GM10248 (cell line): ENCODE measurements at places on chromosomes 5 and 9.

DNA sequence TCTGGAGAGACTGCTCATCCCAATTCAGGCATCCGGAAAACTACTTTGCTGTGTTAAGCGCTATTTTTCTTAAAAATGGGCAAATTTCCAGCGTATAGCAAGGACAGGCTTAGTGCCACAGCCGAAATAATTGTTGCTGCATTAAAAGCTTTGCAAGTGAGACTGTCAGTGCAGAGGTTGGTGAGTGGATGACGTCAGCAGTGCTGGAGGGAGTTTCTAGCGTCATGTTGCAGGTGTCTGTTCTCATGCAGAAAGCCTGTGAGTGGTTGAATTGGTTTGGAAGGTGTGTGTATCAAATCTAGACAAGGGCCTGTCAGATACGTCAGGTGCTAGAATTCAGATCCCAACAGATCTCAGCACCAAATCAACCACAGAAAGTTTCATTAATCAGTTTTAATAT is 204.4 kb downstream of the TRIO start:
- no peak for DNase-seq

- no peak for DNase-seq
Observed at GRCh38 chr5:133782736-133783135, 170.4 kb upstream of the FSTL4 start.

GRCh38 chr9:65404232-65405006 is 119.4 kb upstream of the FOXD4L5 start:
- no peak for DNase-seq

DNA sequence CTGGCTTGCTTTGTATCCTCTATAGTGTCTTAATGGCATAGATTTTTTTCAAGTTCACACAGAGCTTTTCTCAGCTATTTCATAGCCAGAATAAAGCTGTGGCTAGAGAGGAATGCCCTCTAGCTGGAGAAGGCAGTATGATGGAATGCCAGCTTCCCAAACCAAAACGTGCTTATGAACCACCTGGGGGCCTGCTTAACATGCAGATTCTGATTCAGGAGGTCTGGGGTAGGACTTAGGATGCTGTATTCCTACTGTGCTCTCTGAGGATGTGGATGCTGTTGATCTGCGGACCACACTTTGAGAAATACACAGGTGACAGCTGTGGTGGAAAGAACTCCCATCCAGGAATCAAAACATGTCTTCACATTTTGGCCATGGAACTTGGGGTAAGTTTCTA is 49.9 kb upstream of the DPYSL3 start:
- DNase-seq, result no peak

- DNase-seq, result no peak
Observed at GRCh38 chr5:2223303-2223702, 340.6 kb upstream of the IRX4 start.

- no peak for DNase-seq
Observed at GRCh38 chr5:7047511-7048261, 334.5 kb downstream of the TENT4A start.

GRCh38 chr5:148826739-148827070 is 294 bp downstream of the ADRB2 start:
- no peak for DNase-seq

- no peak for DNase-seq
Observed at GRCh38 chr5:169991115-169991869, 11.0 kb upstream of the INSYN2B start.

- DNase-seq, result no peak
Observed at GRCh38 chr5:1840741-1841521, 39.7 kb downstream of the NDUFS6 start.

DNA sequence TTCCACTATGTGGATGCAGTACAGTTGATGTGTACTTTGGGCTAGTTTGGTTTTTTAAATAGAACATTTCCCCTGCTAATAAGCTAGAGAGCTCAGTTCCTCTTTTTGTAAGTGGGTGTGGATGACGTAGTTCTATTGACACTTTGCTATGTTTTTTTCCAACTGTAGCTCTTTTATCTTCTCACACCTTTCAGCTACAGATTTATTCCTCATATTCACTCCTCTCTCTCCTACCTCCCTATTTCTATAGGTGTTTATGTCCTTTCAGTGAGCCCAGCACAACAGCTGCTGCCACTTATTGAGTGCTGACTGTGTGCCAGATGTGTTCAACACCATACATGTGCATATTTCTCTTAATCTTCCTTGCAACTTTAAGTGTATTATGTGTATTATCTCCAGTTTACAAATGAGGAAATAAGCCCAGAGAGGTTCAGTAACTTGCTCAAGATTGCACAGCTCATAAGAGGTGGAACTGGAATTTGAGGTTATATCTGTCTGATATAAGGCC is 215.7 kb downstream of the SEMA6A start:
- DNase-seq, result peak; percentile 77

DNA sequence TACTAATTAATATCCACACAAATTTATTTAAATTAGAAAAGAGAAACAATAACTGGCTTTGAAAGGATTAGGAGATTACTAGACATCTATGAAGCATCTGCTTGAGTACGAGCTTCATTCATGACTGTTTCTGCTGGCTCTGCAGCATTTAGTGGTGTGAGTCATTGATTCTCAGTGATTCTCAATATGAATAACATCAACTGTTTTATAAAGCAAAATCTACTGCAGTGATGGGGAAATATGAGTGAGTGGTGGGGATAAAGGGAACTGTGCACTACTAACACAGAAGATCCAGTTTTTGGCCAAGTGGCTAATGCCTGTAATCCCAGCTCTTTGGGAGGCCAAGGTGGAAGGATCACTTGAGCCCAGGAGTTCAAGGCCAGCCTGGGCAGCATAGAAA is 8.4 kb downstream of the FNBP1 start:
- DNase-seq, result no peak

GRCh38 chr5:52448111-52448510 is 339.6 kb upstream of the ITGA1 start:
- no peak for DNase-seq

DNA sequence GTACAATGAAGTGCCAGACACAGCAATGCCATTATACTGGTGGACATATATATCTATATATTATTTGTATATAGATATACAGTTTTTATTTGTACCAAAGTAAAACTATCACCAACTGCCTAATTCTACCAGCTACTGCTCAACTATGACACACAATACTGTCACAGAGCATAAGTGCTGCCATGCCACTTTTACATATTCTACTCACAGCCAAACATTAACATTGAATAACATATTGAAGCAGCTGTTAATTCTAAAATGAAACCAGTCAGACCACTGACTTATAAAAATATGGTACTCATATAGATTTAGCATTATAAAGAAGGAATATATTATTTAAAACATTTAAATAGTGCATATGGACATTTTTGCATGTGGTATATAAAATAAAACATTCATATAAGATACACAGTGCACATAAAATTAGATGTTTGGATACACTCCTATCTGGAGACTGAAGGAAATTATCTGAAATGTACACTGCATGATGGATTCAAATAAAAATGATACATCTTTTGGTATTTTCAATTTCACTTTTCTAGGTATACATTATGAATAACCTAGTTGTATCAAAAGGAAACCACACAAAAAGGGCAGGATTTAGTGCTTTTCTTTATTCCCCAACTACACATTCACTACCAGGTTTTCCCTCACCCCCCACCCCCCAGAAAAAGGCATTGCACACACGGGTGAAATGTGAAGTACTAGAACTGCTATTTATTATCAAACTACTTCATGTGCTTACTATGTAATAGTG is 48.9 kb downstream of the PKD2L2 start:
- DNase-seq, result no peak

GRCh38 chr5:149799119-149799623 is 69.1 kb downstream of the PPARGC1B start:
- DNase-seq, result no peak

DNA sequence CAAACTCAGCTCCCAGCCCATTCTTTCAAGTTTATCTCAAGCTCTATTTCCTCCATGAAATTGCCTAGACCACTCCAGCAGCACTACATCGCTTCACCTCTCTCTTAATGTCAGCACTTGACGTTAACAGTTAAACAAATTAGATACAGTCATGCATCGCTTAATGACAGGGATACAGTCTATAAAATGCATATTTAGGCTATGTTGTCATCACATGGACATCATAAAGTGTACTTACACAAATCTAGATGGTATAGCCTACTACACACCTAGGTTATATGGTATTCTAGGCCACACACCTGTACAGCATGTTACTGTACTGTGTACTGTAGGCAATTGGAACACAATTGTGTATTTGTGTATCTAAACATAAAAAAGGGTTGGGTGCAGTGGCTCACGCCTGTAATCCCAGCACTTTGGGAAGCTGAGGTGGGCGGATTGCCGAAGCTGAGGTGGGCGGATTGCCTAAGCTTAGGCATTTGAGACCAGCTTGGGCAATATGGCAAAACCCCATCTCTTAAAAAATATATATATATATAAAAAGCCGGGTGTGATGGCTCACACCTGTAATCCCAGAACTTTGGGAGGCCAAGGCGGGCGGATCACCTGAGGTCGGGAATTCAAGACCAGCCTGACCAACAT is 13.4 kb upstream of the PCSK5 start:
- no peak for DNase-seq

DNA sequence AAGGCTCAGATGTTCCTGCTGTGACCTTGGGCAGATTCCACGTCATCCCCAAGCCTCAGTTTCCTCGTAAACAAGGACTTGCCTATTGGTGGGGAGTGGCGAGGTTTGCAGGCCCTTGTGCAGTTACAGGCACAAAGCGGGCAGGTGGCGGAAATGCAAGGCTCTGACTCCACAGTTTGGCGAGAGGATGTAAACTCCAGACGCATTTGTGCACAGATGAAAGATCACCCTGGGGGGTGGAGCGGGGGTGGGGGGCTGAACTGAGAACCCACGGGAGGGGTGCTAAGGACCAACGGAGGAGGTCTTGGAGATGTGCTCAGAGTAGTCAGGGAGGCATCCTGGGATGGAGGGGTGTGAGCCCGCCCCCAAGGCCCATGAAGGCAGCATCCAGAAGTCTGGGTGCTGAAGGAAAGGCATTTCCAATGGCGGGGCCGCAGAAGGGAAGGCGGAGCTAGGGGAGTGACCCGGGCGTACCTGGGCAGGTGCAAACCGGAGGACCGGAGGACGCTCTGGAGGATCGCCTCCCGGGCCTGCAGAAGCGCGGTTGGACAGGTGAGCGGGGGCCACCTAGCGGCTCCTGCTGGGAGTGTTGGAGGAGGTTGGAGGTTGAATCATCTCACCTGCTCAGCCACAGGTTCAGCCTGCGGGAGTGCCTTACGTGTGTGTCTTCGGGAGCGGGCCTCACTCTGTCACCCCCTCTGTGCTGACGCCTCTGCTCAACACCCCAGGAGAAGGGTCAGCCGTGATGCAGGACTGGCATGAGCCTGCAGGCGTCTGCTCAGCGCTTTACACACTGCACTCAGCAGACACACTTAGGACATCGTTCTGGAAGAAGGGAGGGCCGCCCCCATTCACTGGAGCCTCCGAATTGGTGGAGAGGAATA is 1.9 kb upstream of the FIBCD1 start:
- DNase-seq, result peak; percentile 86

DNA sequence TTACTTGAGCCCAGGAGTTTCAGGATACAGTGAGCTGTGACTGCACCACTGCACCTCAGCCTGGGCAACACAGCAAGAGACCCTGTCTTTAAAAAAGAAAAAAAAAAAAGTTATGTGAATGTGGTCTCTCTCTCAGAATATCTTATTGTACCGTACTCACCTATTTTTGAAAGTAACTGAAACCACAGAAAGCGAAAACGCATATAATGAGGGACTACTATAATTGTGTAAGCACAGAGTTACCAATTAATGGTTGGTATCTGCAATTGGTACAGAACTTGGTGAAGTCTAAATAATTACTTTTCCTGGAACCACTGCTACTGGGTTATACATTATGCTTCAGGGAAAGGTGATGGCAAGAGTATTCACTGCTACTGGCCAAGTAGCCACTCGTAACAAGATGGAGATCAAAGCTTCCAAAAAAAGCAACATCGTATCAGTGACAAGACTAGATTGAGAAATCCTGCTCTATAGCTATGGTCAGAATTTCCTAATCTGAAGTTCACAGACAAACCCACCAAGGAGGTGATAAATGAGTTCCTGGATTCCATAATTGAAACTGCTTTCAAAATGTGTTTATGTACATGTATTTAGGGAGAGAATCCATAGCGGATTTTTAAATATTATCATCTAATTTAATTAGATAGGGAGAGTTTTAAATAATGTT is 82.7 kb downstream of the NR6A1 start:
- DNase-seq, result no peak

- no peak for DNase-seq
Observed at GRCh38 chr5:10567121-10567591, 3.3 kb downstream of the ANKRD33B start.

GRCh38 chr9:17272536-17272935 is 137.7 kb downstream of the CNTLN start:
- no peak for DNase-seq

GRCh38 chr9:126412905-126413304 is 86.3 kb downstream of the MVB12B start:
- no peak for DNase-seq

GRCh38 chr9:86407022-86407421 is 52.8 kb upstream of the TUT7 start:
- DNase-seq, result no peak

- DNase-seq, result no peak
Observed at GRCh38 chr5:146283344-146283761, 55.3 kb upstream of the POU4F3 start.

- DNase-seq, result no peak
Observed at GRCh38 chr5:42496397-42497156, 73.3 kb downstream of the GHR start.

DNA sequence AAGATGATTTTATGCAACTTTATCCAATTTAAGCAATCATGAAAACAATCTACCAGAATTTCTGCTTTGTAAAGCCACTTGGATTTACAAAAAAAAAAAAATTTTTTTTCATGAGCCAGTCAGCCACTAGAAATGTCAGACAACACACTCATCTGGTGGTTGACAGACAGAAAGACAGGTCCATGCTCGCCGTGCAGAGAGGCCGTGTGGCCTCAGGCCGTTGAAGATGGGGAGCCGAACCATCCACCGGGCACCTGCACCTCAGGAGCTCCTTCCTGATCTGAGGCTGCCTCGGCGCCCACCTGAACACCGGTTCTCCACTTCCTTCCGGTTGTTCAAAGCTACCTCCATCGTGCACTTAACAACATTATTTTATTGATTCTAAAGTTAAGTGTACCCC is 138.0 kb upstream of the IRX4 start:
- DNase-seq, result no peak

GRCh38 chr5:92715946-92716520 is 865.0 kb downstream of the NR2F1-AS1 start:
- no peak for DNase-seq

- DNase-seq, result no peak
Observed at GRCh38 chr5:34584165-34584564, 72.0 kb upstream of the RAI14 start.

- peak; percentile 72 for DNase-seq
Observed at GRCh38 chr5:1174122-1174936, 27.1 kb upstream of the SLC6A19 start.

GRCh38 chr5:126355940-126356339 is 67.3 kb upstream of the GRAMD2B start:
- DNase-seq, result no peak
